ENCODE measurements at places on chromosomes 2 and 18.
A peak's percentile ranks its signal among the peaks of the same experiment; 100 is the strongest.

DNA sequence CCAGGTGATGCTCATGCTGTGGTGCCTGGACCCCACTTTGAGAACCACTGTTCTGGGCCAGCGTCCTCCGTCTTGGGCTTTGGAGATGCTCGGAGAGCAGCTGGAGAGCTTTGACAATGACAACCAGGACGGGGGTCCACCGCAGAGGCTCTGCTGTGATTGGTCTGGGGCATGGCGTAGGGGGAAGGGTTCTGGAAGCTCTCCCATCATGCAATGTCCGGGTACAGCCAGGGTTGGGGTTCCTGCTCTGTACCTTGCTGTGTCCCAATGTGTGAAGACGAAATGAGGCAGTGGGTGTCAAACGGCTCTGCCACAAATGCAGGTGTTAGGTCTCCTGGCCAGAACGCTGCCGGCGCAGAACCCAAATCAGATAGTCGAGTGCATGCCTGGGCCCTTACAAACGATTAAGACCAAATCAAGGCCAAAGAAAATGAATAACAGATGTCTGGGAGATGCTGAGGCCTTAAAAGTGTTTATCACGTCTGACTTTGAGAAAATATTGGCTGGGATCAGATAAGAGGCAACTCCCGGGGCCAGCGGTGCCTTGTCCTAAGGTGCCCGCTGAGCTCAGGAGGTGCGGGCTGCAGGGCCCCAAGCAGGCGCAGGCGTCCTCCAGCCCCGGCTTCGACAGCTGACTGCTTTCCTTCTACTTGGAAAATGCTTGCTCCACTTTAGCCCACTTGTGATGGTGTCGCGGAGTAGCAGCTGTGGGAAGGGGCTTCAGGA lies 117.2 kb downstream of the VAPA start:
- H3K27me3 ChIP-seq: no peaks in the 10 kb centered on the region
- H3K36me3 ChIP-seq: no peaks in the 10 kb centered on the region
- DNase-seq: no peak
- no peak overlapping the region for H3K4me3 ChIP-seq

- H3K36me3 ChIP-seq: no peaks in the 10 kb centered on the region
- H3K4me3 ChIP-seq: no peak overlapping the region
- H3K4me1 ChIP-seq: no peaks in the 10 kb centered on the region
These were observed 78.0 kb downstream of the LTBP1 start for GRCh38 chr2:33024758-33025157.

GRCh38 chr2:230411570-230412370 lies 4.2 kb upstream of the SP100 start:
- H3K27me3 ChIP-seq: no peaks in the 10 kb centered on the region
- peaks cover 1% of the 10 kb centered on the region for H3K36me3 ChIP-seq
- peak overlapping the region; percentile 88 for H3K27ac ChIP-seq
- H3K4me1 ChIP-seq: peaks cover 63% of the 10 kb centered on the region
- peak overlapping the region; percentile 88 for H3K4me3 ChIP-seq

GRCh38 chr2:176826984-176827668 lies 385.5 kb upstream of the HNRNPA3 start:
- no peak overlapping the region for H3K4me3 ChIP-seq
- no peaks in the 10 kb centered on the region for H3K27me3 ChIP-seq
- DNase-seq: no peak
- H3K4me1 ChIP-seq: no peaks in the 10 kb centered on the region
- no peaks in the 10 kb centered on the region for H3K36me3 ChIP-seq
- no peak overlapping the region for H3K27ac ChIP-seq

DNA sequence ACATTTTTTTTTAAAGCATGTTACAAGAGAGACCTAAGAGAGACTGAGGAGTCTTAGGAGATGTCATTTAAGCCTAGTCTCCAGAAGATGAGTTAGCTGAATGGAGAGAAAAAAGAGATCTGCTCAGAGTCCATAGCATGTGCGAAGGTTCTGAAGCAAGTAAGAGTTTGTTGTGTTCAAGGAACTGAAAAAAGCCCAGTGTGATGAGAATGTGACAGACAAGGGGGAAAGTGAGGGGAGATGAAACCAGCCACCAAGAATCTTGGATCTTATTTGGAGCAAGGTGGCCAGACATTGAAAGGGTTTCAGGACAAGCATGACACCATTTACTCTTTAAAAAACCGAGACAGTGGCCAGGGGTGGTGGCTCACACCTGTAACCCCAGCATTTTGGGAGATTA lies 5.2 kb upstream of the MOB1A start:
- peaks cover 45% of the 10 kb centered on the region for H3K4me1 ChIP-seq
- H3K27me3 ChIP-seq: no peaks in the 10 kb centered on the region
- H3K27ac ChIP-seq: peak overlapping the region; percentile 25
- no peaks in the 10 kb centered on the region for H3K36me3 ChIP-seq
- H3K4me3 ChIP-seq: no peak overlapping the region

GRCh38 chr2:65373365-65373918 lies 59.0 kb downstream of the SPRED2 start:
- no peaks in the 10 kb centered on the region for H3K36me3 ChIP-seq
- no peaks in the 10 kb centered on the region for H3K27me3 ChIP-seq
- peaks cover 15% of the 10 kb centered on the region for H3K4me1 ChIP-seq
- no peak overlapping the region for H3K4me3 ChIP-seq
- DNase-seq: no peak
- no peak overlapping the region for H3K27ac ChIP-seq

GRCh38 chr2:10032746-10033105 lies 10.6 kb upstream of the KLF11 start:
- H3K27me3 ChIP-seq: no peaks in the 10 kb centered on the region
- no peaks in the 10 kb centered on the region for H3K36me3 ChIP-seq
- DNase-seq: no peak
- no peak overlapping the region for H3K27ac ChIP-seq
- no peak overlapping the region for H3K4me3 ChIP-seq
- H3K4me1 ChIP-seq: peaks cover 60% of the 10 kb centered on the region

DNA sequence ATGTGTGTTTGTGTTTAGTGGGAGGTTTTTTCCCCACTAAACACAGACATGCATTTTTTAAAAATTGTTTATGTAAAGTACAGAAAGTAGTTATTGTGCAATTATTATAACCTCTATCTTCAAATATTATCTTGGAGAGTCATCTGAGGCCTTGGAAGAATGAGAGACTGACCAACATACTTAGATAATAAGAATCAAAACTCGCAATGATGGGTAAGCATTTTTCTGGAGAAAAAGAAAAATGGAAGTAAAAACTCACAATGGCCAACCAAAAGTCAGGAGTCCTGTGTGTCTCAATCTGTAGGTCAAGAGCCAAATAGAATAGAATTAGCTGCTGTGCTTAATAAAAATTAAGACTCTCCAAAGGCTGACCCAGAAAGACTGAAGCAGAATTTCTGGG lies 43.0 kb downstream of the MEMO1 start:
- H3K27me3 ChIP-seq: no peaks in the 10 kb centered on the region
- H3K36me3 ChIP-seq: no peaks in the 10 kb centered on the region
- H3K27ac ChIP-seq: no peak overlapping the region

DNA sequence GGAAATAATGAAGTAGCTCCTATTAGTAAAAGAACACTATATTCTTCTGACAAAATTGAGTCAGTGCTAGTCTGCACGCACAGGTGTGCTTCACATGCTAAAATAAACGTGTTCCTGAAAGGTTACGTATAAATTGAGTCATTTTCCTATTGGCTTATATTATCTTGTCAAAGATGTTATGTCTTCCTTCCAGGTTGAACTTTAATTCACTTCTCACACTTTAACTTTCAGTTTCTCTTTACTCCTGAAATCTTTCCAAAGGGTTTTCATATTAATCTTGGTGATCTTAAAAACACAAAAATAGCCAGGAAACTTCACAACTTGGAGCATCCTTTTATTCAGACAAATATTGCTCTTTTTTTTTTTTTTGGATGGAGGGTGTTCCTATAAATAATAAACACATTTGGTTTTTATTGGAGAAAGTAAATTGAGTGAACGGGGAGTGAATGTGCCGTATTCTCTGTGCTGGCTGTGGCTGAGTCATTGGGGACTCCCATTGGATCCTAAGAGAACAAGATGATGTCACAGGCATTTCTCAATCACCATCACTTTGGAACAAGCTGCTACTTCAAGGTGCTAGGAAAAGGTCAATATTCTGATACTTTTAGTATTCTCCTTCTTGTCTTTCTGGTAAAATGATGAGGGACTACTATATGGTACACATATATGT lies 150.2 kb upstream of the SPATS2L start:
- no peak overlapping the region for H3K4me3 ChIP-seq
- no peaks in the 10 kb centered on the region for H3K4me1 ChIP-seq
- H3K27me3 ChIP-seq: no peaks in the 10 kb centered on the region
- no peak overlapping the region for H3K27ac ChIP-seq
- no peaks in the 10 kb centered on the region for H3K36me3 ChIP-seq

DNA sequence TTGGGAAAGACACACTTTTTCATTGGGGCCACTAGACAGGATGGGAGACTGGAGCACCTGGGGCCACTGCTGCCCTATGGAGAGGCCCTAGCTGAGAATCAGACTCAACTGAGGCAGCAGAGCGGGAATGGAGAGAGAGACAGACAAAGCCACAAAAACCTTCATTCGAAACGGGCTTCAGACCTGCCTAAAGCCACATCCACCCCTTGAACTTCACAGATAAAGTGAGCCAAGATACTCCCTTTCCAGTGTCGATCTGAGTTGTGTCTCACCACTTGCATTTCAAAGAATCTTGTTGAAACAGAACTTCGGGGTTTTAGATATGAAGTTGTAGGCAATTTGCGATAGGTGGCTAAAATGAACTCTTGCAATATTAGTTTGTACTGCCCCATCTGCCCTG lies 11.3 kb upstream of the LDLRAD4 start:
- H3K27me3 ChIP-seq: no peaks in the 10 kb centered on the region
- no peak overlapping the region for H3K27ac ChIP-seq
- H3K36me3 ChIP-seq: no peaks in the 10 kb centered on the region

GRCh38 chr2:197804758-197805714 lies 643 bp downstream of the PLCL1 start:
- DNase-seq: peak; percentile 32
- no peak overlapping the region for H3K27ac ChIP-seq
- H3K4me1 ChIP-seq: peaks cover 16% of the 10 kb centered on the region
- H3K27me3 ChIP-seq: peaks cover 47% of the 10 kb centered on the region

- H3K4me3 ChIP-seq: no peak overlapping the region
- no peaks in the 10 kb centered on the region for H3K27me3 ChIP-seq
- no peaks in the 10 kb centered on the region for H3K36me3 ChIP-seq
- no peaks in the 10 kb centered on the region for H3K4me1 ChIP-seq
These were observed 129.0 kb downstream of the RND3 start for GRCh38 chr2:150358468-150358807.

DNA sequence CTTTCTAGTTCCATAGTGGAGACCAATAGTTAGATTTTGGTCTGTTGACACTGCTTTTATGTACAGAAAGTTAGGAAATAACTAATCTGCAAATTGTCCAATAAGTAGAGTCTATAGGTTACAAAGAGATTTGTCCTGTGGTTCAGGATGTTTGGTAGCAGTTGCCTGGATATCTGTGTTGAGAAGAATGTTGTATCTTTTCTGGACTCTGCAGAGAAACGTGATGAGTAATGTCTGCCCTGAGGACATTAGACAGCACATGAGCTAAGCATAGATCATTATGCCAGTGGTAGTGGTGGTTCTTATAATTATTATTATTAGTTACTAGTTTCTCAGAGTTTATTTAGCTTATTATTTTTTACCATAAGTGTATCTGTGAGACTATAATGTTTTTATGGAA lies 65.8 kb downstream of the ANKRD62 start:
- no peak overlapping the region for H3K4me3 ChIP-seq
- no peaks in the 10 kb centered on the region for H3K36me3 ChIP-seq
- H3K27ac ChIP-seq: no peak overlapping the region
- no peak for DNase-seq

DNA sequence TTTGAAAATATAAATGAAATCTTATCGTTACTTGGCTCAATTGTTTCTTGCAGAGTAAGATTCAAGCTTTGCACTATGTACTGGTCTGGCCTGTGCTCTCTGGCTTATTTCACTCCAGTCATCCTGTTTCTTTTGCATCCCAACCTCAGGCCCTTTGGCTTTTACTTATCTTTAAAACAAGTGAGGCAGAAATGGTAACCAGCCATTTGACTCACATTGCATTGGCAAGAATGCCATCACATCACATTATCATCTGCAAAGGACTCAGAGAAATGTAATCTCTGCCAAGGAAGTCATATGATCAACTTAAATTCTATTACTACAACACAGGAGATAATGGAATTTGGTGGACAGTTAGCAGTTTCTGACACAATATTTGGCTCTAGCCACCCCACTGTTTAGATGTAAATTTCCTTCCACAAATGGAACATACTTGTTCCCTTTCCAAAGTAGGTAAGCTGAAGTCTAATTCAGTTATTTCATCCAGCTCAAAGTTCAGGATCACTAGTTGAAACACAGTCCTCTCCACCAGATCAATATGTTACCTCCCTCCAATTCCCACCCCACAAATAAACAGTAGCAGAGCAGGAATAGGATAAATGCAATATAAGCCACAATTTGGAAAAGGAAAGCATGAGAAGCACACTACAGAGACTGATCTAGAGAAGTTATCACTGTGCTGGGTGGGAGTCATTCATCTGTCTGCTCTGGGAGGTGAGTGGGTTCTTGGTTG lies 65.0 kb upstream of the DSC1 start:
- no peaks in the 10 kb centered on the region for H3K27me3 ChIP-seq
- DNase-seq: no peak
- H3K36me3 ChIP-seq: no peaks in the 10 kb centered on the region
- H3K4me3 ChIP-seq: no peak overlapping the region

DNA sequence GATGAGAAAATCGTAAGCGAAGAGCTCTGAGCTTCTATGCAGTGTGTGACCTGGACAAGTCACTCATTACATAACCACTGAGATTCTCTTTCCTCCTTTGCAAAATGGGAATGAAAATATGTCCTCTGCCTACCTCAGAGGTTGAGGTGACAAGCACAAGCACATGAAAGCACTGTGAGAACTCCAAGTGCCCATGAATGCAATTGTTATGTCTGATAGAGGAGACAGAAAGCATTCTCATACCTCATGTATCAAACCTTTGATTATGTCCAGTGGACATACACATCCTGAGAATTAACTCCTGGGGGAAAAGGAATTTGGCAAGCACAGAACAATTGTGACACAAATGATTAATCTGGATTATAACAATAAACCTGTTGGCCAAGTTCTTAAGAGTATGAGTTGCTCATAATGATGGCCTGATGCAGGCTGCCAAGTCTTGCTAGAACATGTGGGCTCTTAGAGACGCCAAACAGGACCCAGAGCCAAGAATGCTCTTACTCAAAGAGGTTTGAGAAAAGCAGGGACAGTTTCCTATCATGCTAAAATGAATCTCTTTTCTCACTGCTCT lies 8.5 kb upstream of the RMDN2 start:
- no peak for DNase-seq
- H3K4me1 ChIP-seq: no peaks in the 10 kb centered on the region
- no peaks in the 10 kb centered on the region for H3K36me3 ChIP-seq
- H3K4me3 ChIP-seq: no peak overlapping the region
- no peaks in the 10 kb centered on the region for H3K27me3 ChIP-seq

DNA sequence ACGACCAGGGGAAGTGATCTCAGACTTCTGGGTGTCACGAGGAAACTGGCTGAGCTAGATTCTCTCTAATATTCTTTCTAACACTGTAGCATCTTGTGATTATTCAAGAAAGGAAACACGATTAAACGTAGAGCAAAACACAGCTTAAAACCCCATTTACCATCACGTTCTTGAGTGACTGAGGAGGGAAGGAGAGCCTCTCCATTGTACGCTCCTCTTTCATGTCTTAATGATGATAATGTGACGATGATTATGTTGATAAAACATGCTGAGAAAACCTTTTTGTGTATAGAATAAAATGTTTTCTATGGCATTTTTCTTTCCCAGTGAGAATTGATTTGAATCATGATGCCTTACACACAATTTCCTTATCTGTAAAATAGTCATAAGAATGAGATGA lies 705.6 kb upstream of the ID2 start:
- H3K27me3 ChIP-seq: no peaks in the 10 kb centered on the region
- H3K4me1 ChIP-seq: no peaks in the 10 kb centered on the region
- H3K36me3 ChIP-seq: no peaks in the 10 kb centered on the region
- H3K4me3 ChIP-seq: no peak overlapping the region
- no peak for DNase-seq

Data from B cell (primary cell).